ENCODE measurements at places on chromosomes 2 and 18.

DNA sequence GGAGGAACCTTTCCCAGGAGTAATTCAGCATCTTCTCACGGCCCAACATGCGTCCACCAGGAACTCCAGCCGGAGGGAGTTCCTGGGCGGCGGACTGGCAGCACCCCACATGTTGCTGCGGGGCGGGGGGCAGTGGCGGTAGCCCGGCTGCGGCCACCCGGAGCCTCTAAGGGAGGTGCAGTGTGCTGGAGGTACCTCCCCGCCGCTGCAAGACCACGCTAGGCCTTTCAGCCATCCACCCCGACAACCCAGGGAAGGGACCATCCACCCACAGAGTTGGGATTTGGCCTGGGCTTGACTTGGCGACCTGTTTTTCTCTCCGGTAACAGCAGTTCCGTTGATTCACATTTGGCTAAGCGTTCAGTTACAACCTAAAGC is 625 bp downstream of the LYPD6 start:
- DNase-seq = no peak

DNA sequence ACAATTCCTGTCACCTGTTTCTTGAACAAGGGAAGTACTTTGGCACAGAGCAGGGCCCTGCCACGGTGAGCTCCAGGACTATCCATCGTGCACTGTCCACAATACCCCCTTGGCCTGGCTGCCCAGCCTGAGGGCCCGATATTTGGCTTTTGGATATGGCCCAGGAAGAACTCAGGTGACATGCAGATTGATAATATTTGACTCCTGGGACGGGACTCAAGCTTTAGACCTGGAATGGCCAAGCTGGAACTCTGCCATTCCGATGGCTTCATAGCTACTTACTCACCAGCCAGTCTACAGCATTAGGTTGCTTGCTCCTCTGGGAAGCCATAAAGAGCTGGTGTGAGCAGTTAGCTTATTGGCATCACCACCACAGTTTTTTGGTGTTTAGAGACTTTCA is 26.6 kb downstream of the EML6 start:
- DNase-seq = no peak

DNA sequence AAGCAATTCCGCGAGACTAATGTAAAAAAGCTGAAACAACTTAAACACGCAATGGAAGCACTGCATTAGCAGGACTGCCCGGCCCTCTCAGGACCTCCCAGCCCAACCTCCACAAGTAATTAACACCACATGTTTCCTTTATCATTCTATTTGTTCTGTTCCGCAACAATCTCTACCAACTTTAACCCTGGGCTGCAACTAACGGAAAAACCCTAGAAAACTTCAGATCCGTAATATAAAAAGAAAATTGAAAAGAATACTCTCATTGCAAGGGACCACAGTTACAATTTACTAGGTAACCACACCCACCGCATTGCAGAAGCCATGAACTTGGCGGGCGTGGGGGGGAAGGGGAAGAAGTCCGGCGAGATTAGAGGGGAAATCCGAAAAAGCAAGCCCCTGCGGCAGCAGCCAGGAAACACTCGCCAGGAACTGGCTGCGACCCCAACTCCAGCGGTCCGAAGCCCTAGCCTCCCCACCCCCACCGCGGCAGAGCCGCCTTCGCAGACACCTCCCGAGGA is 1.2 kb downstream of the EPB41L3 start:
- peak; percentile 9 for DNase-seq

DNA sequence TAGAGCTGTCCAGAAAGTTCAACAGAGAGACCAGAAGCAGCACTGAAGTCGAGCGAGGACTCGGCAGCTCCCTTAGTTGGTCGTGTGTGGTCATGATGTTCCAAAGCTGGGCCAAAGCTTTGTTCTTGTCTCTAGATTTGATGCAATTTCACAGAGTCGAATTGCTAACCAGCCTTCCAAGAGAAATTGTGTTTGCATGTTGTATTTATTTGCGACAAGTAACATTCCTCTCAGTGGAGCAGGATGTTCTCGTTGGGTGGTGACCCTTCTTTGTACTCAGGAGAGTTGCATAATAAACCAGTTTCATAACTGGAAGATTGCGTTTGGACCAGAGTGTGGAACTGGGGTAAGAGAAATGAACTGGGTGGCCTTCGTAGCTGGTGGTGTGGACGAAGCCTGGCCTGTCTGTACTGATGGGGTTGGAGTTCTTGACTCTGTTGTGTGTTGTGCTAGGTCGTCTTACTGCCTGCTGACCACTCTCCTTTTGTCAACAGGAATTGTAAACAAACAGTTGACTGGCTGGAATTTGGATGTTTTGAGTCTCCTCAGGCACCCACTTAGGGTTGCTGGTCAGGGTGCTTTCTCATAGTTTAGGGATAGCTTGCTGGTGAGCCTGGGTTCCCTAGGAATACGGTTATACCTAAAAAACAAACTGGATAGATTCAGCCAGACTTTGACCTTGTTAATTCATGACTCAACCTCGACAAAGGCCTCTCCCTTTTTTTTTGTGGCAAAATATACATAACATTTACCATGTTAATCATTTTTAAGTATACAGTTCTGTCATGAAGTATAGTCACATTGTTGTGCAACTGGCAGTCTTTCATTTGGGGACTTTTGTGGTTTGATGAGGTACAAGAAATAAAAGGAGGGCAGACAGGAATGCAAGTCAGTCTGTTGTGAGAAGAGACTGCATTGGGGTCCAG is 28.9 kb upstream of the TOGARAM2 start:
- DNase-seq = no peak

- DNase-seq = peak; percentile 12
These were observed 16.9 kb downstream of the PUM2 start for GRCh38 chr2:20333738-20334137.

GRCh38 chr2:46657042-46657504 is 177.7 kb downstream of the TMEM247 start:
- no peak for DNase-seq

DNA sequence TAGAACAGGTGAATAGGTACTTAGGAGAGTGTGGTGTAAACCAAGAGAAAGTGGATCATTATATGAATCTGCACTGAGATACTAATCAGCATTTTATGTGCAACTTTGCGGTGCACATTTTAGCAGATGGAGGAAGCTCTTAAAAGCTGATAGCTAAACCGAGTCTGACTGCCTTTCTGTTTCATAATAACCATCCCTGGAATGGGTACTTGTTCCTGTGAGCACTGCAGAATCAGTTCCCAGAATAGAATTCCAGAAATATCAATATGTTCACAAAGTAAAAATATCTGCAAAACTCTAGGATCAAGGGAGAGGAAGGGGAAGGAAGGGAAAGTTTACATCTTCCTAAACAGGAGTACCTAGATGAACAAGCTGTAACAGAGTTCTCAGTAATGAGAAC is 432.2 kb upstream of the HNRNPA3 start:
- no peak for DNase-seq

DNA sequence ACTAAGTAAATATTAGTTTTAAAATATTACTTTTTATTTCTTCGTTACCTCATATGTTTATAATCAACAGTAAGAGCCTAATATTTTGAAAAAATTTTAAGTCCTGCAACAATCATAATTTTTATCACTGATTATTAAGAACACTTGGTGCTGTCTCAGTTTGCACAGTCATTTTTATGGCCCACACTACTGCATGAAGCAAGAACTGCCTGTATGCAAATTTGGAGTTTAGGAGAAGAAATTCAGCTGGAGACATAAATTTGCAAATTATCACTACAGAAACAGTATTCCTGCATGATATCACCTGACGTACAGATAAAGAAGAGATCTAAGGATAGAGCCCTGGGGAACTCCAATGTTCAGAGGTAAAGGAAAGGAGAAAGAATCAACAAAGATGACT is 144.1 kb upstream of the RBBP8 start:
- DNase-seq = no peak

DNA sequence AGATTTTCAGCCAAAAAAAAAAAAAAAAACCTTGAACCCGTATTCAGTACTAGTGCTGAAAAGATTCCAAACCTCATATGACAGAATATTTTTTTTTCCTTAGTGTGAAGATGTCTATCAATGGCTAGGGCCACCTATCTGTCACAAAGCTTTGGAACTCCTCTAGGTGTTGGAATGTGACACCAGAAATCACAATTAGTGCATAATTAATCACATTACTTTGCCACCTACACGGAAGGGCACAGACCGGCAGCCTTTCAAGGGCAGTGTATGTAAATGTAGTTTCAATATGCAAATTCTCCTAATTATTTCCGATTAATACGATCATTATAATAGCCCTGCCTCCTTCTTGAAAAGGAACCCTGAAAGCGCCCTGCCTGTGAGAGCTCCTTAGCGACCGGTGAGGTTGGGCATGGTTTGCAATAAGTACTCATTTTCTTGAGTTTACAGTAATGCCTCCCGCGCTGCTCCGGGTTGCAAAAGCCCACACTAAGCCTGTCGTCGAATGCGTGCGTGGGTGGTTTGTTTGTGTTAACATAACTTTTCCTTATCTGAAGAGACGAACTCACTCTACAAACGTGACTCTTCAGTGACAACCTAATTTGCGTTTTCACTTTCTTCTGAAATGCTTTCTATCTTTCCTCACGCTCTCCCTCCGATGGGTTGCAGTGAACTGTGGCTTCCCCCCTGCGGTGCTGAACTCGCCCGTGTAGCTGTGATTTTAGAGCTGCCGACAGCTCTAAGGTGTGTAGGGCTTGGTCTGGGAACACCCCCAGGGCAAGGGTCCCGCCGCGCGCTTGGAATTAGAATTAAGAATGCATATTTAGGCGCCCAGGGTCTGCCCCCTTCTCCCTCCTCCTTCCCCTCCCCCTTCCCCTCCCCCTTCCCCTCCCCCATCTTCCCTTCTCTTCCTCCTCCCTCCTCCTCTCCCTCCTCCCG is 765 bp upstream of the ID2 start:
- peak; percentile 50 for DNase-seq

DNA sequence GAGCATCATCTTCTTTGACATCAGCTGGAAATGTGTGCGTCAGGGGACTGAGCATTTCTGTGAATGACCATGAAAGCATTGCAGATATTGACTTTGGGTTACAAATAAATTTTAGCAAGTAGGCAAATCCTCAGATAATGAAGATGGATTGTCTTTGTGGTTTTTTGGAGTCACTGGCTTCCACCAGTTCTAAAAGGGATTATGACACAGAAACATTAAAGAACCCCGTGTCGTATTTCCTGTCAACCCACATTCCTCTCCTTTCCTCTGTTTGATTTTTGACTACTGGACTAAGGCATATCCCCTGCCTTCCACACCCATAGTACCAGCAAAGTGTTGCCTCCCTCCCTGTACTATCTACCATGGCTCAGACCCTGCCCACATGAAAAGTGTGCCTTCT is 268.1 kb downstream of the MYO3B start:
- DNase-seq = no peak

- no peak for DNase-seq
These were observed 125.5 kb downstream of the EN1 start for GRCh38 chr2:118721817-118722551.

- no peak for DNase-seq
These were observed 47.1 kb upstream of the SPRED2 start for GRCh38 chr2:65479524-65479923.

DNA sequence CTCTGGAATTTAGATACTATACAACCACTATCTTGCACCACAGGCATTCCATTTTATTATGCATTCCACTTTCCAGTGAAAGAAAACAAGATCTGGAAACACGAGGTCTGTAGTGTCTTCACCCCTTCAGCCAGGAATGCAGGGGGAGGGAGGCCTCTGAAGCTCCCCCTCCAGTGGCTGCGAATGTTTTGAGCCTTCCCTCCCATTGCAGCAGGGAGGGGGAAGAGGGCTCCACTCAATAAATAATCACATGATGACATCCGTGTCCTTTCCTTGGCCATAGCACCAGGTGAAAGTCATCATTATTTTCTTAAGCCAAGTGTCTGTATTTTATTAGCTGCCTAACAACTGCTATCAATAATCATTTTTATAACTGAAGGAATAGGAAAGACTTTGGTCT is 38.6 kb downstream of the ALPK2 start:
- DNase-seq = no peak

- DNase-seq = no peak
These were observed 453.1 kb downstream of the CMPK2 start for GRCh38 chr2:6412533-6413091.

DNA sequence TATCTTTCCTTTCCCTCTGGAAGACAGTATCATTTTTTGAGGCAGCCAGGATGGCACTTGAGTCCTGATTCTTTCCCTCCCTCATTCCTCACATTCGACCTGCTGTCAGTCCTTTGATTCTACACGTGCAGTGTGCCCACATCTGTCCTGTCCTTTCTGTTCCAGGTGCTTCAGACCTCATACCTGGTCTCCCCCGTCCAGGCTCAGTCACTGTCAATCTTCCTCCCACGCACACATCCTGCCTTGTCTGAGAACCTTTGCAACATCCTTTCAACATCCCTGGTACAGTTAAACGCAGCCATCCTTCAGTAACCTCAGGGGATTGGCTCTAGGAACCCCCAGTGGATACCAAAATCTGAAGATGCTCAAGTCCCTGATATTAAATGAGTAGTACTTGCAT is 10.1 kb downstream of the BCL2 start:
- DNase-seq = peak; percentile 64

DNA sequence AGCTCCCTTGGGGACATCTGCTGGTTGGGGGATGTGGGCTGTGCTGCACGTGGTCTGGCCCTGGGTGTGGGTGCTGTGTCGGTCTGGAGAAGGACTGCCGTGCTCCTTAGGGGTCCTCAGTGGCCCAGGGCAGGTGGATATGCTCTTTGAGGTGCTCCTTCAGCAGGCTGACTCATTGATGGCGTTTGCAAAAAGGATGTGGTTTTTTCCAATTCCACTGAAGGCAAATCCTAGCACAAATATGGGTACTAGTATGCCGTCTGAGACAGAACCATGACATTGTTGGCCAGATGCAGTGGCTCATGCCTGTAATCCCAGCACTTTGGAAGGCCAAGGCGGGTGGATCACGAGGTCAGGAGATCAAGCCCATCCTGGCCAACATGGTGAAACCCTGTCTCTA is 3.3 kb downstream of the PPP1R7 start:
- DNase-seq = no peak

GRCh38 chr18:58997811-58998337 is 133.2 kb downstream of the ZNF532 start:
- no peak for DNase-seq

DNA sequence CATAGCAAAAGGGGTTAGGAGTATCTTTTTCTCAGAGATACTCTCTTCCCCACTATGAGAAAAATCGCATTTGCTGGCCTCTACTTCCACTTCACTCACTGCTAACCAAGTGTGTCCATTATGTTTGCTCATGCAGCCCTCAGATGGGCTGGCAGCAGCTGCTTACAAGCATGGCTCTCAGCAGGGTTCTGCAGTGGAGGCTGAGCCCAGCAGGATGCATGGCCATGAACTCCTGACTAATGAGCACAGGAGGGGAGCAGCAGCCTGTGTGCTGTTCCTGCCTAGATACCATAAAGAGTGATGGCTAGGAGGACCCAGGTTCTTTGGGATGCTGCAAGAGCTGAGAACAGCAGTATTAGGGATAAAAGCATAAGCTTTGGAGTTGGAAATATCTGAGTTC is 316.9 kb upstream of the THSD7B start:
- no peak for DNase-seq

Measured in natural killer cell (primary cell).